ENCODE measurements at places on chromosomes 16 and 17.

GRCh38 chr17:53516636-53517035 lies 306.1 kb upstream of the KIF2B start:
- H3K4me1 ChIP-seq: no peaks in the 10 kb centered on the region
- no peak overlapping the region for H3K4me3 ChIP-seq

DNA sequence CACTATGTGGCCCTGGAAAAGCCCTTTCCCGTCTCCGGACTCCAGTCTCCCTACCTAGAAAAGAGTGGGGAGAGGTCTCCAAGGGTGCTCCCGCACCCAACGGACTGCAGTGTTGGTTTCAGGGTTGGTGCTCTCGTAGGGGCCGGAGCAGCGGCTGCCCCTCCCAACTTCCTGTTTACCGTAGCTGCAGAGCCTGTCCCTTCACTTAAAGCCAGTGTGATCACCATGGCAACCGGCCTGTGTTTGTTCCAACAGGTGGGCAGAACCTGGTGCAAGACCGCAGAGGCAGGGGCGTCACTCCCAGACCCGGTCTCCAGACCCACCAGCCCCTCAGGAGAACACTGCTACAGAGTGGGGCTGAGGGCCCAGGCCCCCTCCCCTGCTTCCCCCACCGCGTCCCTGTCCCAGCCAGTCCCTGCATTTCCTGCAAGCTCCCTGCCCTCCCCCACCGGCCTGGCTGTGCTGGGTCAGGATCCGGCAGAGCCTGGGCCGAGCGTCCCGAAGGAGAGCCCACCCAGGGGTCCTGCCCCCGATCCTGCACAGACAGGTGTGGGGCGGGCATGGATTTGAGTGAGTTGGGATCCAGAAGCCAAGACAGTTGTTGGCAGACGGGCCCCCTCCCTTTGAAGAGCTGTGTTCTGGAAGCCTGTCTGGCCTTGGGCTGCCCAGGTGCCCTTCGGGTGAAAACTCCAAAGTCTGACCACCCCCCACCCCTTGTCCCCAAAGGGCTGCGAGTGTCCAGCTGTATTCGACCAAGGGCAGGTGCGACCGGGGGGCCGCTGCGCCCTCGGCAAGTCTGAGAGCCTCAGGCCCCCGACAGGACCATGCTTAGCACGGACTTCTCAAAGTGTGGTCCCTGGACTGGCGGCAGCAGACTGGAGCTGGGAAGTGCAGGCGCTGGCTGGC lies 1.5 kb upstream of the BAIAP3 start:
- no peaks in the 10 kb centered on the region for H3K4me1 ChIP-seq
- no peak for DNase-seq
- peaks cover 43% of the 10 kb centered on the region for H3K27me3 ChIP-seq
- peak overlapping the region; percentile 75 for H3K4me3 ChIP-seq
- H3K27ac ChIP-seq: peak overlapping the region; percentile 41

DNA sequence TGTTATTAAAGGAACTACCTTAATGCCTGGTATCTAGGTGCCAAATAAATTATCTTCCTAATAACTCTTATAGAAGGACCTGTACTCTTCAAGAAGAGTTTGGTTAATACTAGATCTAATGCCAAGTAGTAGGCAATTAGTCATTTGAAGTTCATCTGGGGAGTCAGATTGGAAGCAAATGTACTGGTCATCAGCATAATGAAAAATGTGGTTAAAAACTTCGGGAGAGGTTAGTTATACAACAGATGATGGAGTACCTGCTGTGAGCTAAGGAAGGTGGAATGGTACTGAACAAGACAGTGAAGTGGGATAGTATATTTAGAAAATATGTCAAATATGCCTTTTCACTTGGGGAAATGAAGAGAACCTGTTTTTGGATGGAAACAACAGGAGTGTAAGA lies 49.2 kb downstream of the TNRC6A start:
- H3K4me3 ChIP-seq: no peak overlapping the region
- no peak for DNase-seq

DNA sequence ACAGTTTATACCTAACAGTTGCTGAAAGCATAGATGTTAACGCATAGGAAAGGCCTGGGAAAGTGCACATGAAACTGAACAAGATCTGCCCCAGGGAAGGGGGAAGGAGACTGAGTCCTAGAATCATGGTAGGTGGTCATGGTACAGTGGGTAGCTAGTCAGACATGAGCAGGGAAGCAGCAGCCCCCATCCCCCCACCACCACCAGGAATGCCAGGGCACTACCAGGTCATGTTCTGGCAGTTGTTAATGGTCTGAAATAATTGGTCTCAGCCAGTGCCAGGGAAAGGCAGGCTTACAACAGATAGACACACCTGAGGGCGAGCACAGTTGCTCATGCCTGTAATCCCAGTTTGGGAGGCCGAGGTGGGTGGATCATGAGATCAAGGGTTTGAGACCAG lies 185.2 kb downstream of the CPPED1 start:
- H3K4me1 ChIP-seq: peaks cover 4% of the 10 kb centered on the region
- H3K27ac ChIP-seq: no peak overlapping the region
- no peak overlapping the region for H3K4me3 ChIP-seq
- no peaks in the 10 kb centered on the region for H3K36me3 ChIP-seq

- H3K27ac ChIP-seq: no peak overlapping the region
- no peaks in the 10 kb centered on the region for H3K4me1 ChIP-seq
- H3K27me3 ChIP-seq: peaks cover 90% of the 10 kb centered on the region
- H3K36me3 ChIP-seq: no peaks in the 10 kb centered on the region
- H3K4me3 ChIP-seq: peak overlapping the region; percentile 78
- peak; percentile 83 for DNase-seq
Observed at GRCh38 chr17:58249270-58250133, 11.1 kb downstream of the LPO start.

DNA sequence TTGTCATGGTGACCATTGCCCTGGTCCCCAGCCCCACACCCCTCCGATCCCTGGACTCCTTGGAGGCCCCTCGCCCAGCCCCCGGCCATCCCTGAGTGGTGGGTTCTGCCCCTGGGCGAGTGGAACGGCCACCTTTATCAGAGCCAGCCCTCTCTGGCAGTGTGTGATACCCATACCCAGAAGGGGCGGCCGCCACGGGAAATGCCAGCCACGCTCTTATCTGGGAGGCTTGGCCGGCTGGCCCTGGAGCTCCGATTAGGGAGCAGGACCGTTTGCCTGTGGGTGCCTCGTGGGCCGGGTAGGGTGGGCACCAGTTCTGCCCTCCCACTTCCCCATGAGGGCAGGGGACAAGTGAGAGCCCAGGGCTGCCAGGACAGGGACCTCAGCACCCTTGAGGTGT lies 58.3 kb upstream of the ZC3H18 start:
- no peak overlapping the region for H3K27ac ChIP-seq
- DNase-seq: no peak
- peaks cover 16% of the 10 kb centered on the region for H3K4me1 ChIP-seq
- H3K27me3 ChIP-seq: no peaks in the 10 kb centered on the region
- H3K36me3 ChIP-seq: no peaks in the 10 kb centered on the region

GRCh38 chr17:2435862-2436261 lies 35.0 kb upstream of the MNT start:
- peak overlapping the region; percentile 85 for H3K4me3 ChIP-seq
- H3K4me1 ChIP-seq: peaks cover 20% of the 10 kb centered on the region
- no peaks in the 10 kb centered on the region for H3K27me3 ChIP-seq
- peak overlapping the region; percentile 93 for H3K27ac ChIP-seq

DNA sequence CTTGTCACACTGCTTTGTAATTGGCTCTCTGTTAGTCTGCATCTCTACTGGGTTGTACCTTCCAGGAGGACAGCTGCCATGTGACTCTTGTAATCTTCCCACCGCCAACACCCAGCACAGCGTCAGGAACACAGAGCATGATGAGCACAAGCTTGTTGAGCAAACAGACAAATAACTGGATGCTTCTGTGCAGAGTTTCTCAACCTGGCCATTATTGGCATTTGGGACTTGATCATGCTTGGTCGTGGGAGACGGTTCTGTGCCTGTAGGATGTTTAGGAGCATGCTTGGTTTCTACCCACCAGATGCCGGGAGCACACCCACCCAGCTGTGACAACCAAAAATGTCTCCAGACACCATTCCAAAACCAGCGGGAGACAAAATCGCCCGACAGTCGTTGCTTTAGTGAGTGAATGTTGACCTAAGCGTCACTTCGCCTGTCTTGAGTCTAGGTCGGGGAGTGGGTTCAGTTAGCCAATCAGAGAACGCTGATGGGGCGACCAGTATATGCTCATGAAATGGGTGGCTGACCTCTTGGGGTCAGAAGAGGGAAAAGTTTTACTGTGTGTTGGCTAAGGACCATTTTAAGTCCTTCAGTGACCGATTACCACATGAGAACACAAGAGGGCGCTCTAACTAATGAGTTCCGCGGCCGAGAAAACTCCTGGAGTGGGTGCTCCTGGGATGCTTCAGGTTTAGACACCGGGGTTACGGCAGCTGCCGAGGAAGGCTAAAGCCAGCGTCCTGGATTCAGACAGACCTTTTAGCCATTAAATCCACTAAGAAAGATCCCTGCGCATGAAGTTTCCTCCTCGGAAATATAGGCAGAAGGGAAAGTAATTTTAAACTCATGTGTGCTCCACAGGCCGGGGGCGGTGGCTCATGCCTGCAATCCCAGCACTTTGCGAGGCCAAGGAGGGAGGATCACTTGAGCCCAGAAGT lies 57.8 kb upstream of the TEX2 start:
- H3K27ac ChIP-seq: peak overlapping the region; percentile 36
- H3K27me3 ChIP-seq: no peaks in the 10 kb centered on the region
- no peaks in the 10 kb centered on the region for H3K36me3 ChIP-seq
- peaks cover 7% of the 10 kb centered on the region for H3K4me1 ChIP-seq

GRCh38 chr17:43416998-43417890 lies 18.5 kb downstream of the ARL4D start:
- peaks cover 22% of the 10 kb centered on the region for H3K27me3 ChIP-seq
- DNase-seq: no peak
- no peak overlapping the region for H3K27ac ChIP-seq
- H3K36me3 ChIP-seq: no peaks in the 10 kb centered on the region
- peaks cover 10% of the 10 kb centered on the region for H3K4me1 ChIP-seq

All from type B pancreatic cell (in vitro differentiated cells).